ENCODE measurements at places on chromosomes 12 and 14. TPM values are rescaled to one million over a fixed set of nuclear protein-coding genes. Genes with fewer than 3 reads are reported as not detected.

The AP1G2 gene
- 58.5 TPM for polyA plus RNA-seq

- no peak for DNase-seq
Observed at GRCh38 chr14:99531251-99532096, 50.3 kb downstream of the CCNK start.

The MYO1H gene
- polyA plus RNA-seq, result 0.09 TPM

The RNASE13 gene
- not detected for polyA plus RNA-seq

DNA sequence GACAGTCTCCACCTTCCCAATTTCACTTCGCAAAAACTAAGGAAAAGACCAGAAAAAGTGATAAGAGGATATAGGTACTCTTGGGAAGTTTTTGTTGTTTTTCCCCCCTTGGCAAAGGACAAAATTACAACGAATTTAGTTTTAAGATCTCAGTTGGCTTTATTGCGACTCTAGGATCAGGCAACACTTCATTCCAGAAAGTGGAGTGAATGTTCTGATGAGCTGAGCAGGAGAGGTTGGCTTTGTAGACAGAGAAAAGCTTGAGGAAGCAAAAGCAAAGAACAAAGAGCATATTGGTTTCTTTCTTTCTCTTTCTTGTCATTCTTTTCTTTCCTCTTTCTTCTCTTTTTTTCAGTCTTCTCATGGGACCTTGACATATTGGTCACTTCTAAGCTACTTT is 640 bp upstream of the ZFYVE1 start:
- no peak for DNase-seq

The BDKRB2 gene
- polyA plus RNA-seq, result 0.59 TPM

The ITGB7 gene
- polyA plus RNA-seq, result 0.55 TPM

GRCh38 chr12:5260086-5260485 is 171.8 kb upstream of the NTF3 start:
- no peak for DNase-seq

The CLEC4D gene
- polyA plus RNA-seq, result 0.17 TPM

DNA sequence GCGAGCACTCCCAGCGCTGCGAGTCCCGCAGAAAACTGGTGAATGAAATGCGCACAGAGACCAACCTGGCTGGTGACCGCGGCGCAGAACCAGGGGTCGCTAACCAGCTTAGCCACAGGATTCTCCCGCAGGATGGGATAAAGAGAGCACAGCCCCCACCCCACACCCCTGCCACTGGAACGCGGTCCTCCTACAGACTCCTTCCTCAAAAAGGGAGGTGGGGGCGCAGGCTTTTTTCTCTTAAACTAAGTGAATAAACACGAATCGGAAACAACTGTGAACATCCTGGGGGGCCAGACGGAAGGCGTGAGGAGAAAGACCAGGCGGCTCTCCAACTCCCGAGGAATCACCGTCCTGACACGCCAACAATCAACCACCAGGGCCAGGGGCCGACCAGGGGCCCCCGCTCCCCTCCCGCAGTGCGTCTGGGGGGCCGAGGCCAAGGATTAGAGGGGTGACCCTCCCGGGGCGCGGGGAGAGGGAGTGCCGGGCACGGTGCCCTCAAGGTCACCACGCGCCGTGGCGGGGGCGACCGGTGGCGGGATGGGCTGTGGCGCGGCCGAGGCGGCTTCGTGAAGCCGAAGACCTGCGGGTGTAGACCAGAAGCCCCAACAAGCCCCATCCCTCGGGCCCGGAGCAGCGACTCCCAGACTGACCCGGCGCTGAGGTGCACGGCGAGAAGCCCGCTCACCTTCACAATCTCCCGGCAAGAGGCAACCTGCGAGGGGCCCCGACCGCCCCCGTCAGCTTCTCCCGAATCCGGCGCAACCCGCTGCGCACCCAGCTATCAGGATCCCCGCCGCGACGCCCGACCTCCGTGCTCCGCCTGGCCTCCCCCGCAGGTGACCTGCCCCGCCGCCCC is 704 bp downstream of the ATP2B1 start:
- DNase-seq, result peak; percentile 48

GRCh38 chr12:102232036-102232435 is 34.4 kb upstream of the PMCH start:
- DNase-seq, result no peak

The PLBD1 gene
- 6.4 TPM for polyA plus RNA-seq

The NXPH4 gene
- polyA plus RNA-seq, result 1.8 TPM

- no peak for DNase-seq
Observed at GRCh38 chr12:233615-233968, 19.6 kb upstream of the SLC6A12 start.

The TOMM20L gene
- not detected for polyA plus RNA-seq

Data from heart right ventricle (tissue), 16 donors.